ENCODE measurements at places on chromosomes 5 and 9.

GRCh38 chr9:83281306-83282255, 218.6 kb upstream of the RASEF start:
- peak; percentile 62 for DNase-seq

- DNase-seq: no peak
These were observed 68.5 kb downstream of the TMC1 start for GRCh38 chr9:72589667-72590521.

DNA sequence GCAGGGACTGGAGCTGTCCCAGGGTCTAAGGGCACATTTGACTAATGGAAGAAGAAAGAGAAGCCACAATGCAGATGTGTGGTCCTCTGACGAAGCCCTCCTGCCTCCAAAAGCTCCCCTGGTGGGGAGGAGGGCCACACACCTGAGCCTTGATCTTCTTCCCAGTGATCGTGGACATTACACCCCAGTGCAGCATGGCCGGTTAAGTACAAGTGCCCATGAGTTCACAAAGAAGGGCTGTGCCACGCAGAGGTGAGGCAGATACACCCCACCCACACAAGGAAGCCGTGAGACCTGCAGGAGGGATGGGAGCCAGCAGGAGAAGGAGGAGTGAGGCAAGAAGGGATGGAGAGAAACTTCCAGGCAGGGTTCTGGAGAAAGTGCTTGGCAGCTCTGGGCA, 199.0 kb upstream of the MVB12B start:
- no peak for DNase-seq

- DNase-seq: peak; percentile 75
These were observed 92.8 kb upstream of the ADAMTS2 start for GRCh38 chr5:179438011-179438441.

DNA sequence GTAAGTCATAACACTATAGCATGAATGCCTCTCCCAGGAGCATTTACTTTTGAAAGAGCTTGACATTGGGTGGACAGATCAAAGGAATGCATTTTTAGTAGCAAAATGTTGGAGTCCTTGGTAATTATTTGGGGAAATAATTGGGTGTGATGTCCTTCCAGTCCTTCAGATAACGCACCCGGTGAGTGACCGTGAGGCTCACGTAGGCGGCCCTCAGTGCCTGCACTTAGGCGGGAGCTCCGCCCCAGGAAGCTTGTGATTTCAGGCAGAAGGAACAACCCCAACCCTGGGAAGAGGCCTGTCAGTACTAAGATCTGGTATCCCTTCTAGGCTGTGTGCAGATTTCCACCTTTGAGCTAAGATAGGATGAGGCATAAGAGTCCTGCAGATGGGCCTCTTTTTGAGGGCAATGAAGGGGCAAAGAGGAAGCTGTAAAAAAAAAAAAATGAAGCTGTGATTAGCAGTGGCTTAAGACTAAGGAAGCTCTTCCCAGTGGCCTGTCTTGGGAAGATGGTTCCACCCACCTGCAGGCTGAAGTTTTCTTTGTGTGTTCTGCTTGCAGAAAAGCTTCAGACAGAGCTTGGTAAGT, 14.9 kb downstream of the BTNL9 start:
- no peak for DNase-seq

DNA sequence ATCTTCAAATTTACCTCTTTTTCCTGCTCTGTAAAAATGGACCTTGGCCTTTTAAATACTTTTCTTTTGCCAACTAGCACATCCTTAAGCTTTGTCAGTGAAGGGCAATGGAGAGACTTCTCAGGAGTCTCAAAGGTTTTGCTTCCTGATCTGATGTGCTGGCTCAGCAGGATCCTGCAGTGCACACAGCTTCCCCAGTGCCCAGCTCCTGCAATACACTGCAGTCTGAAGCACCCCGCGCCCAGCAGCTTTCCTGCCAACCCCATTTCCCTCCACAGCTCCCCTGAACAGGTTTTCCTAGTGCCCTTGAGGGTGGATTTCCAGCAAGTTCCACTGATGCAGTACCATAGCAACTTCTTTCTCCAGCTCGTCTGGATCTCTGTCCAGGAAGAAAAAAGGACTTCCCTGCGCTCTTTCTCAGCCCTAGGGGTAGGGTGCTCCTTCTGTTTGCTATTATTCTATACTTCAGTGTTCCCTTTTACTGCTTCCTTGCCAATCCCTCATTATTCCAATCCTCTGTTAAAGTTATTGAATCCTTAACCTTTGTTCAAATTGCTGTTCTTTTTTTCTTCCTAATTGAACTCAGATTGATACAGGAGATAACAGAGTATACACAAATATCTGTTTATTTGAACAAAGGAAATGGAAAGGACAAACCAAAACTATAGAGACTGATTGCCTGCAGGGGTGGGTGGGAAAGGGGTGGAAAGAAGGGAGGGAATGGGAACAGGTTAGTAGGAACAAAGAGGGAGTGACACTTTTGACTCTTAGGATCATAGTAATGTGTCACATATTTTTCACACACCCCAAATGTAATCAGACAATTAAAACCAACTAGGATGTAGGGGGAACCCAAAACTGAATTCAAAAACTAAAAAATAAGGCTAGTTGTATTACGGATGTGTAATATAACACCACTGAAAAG, 8.5 kb downstream of the SNAPC3 start:
- no peak for DNase-seq

GRCh38 chr5:110159202-110159601, 469.5 kb downstream of the MAN2A1 start:
- no peak for DNase-seq

DNA sequence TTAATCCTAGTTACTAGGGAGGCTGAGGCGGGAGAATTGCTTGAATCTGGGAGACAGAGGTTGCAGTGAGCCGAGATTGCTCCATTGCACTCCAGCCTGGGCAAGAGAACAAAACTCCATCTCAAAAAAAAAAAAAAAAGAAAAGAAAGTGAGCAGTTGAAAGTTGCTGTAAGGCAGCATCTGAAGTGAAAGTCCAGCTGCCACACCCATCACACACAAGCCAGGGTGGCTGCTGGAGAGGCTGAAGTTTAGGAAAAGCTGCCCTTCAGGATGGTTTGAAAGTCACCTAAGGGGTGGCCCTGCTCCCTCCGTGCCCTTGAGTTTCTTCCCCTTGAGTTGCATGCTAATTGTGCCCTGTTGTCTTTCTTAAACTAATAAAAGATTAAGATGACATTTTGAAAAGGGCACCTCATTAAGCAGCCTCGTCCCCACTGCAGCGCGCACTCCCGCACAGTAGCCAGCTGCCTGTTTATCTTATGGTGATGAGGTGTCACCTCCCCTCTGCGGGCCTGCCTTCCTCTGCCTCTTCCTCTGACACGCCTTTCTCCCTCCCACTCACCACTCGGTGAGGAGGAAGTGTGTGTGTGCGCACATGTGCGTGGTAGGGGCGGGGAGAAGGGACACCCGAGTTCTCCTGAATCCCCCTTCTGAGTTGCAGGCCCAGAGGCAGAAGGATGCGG, 104.2 kb upstream of the PANK3 start:
- DNase-seq: no peak

- no peak for DNase-seq
These were observed 14.6 kb upstream of the HABP4 start for GRCh38 chr9:96435345-96435744.

DNA sequence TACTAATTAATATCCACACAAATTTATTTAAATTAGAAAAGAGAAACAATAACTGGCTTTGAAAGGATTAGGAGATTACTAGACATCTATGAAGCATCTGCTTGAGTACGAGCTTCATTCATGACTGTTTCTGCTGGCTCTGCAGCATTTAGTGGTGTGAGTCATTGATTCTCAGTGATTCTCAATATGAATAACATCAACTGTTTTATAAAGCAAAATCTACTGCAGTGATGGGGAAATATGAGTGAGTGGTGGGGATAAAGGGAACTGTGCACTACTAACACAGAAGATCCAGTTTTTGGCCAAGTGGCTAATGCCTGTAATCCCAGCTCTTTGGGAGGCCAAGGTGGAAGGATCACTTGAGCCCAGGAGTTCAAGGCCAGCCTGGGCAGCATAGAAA, 8.4 kb downstream of the FNBP1 start:
- DNase-seq: peak; percentile 64

DNA sequence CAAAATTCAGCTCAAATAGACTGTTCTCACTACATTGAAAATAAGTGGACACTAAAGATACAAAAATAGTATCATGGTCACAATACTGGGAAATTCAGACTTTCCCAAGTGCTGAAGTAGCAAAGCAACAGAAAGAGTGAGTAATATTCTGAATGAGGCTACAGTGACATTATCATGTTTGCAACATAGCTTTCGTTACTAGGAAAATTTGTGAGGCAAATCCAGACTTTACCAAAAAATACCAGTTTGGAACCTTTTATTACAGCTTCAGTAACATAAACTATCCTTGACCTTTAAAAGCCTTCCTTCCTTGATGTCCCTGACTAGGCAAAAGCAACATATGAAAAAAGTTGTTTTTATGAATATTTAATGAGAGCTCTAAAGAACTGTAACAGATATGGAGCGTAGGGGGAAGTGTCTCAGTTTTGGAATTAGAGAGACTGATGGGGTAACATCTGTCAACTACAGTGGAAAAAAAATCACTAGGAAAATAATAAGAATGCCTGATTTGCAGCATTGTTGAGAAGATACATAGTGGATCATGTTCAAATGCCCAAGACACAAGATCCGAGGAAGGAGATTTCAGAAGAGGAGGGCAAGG, 312.9 kb downstream of the ADGRV1 start:
- no peak for DNase-seq

DNA sequence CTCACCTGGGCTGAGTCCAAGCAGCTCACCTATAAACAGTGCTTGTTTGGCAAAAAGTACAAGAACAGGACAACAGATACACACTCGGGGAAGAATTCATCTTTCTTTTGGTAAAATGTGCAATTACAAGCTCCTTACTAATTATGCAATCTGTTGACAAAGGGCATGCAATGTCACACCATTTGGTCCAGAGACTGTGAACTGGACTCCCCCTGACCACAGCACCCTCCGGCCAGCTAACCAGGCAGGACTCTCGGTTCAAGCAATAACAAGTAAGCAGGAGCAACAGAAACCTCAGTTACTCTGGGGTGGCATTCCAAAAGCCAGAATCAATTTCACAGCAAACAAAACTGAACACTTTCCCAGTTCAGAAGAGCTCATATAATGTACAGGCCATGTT, 113.8 kb downstream of the GNAQ start:
- DNase-seq: no peak

GRCh38 chr5:142716963-142717362, 31.1 kb upstream of the FGF1 start:
- peak; percentile 62 for DNase-seq
